Neural crest cell (in vitro differentiated cells): ENCODE measurements at places on chromosomes 1 and 21. TPM values are rescaled to one million over a fixed set of nuclear protein-coding genes. Genes with fewer than 3 reads are reported as not detected.
A peak's percentile ranks its signal among the peaks of the same experiment; 100 is the strongest.

Gene NOS1AP
- 7.0 and 7.1 TPM in 2 replicates for total RNA-seq

Gene THEM5
- not detected in 2 replicates for total RNA-seq

Gene COL24A1
- 0.20 and 0.35 TPM in 2 replicates for total RNA-seq

DNA sequence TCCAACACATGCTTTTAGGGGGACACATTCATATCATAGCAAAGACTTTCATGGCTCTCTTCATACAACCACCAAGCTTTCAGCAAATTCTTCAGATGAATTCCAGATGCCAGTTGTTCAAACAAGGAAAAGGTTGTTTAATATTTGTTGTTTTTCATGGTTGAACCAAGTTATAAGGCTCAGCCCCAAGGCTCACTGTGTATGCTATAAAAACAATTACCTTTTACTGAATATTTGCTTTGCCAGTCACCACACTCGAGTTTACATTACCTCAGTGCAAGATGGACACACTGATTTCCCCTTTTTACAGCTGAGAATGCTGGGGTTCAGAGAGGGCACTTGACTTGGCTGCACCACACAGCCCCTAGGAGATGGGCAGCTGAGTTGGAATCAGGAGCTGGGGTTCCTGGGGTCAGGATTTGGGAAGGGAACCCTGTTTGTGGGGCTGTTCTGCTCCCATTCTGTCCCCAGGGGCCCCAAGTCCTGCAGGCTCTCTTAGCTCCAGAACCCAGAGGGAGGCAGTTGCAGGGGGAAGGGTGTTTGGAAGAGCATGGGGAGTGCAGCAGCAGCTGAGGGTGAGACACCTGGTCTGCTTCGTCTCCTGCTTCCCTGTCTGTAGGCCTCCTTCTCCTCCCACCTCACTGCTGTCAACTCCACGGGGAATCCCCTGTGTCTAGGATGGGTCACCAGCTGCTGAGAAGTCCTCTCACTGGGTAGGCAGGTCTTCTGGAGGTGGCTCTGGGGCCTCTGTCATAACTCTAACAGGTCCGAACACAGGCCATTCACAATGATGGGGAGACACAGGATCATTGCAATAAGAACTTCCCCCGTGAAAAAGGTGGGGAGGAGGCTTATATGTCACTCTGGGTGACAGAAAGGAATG lies 12.8 kb upstream of the TMPRSS2 start:
- no peak for DNase-seq

DNA sequence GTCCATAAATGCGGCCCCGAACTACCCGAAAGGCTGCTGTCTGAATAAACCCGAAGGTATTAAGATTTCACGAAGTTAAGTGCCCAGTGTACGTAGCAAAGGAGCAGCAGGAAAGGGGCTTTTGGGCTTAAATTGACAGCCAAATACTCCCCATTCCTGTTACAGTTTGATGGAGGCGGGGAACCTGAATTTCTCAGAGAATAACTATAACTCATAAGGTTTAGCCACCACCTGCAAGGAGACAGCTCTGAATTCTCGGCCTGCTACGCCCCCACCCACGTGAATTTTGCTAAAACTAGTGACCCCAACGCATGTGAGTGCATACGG lies 5.2 kb downstream of the GFI1 start:
- no peak for DNase-seq

- DNase-seq, result no peak
These were observed 26.0 kb downstream of the SETD4 start for GRCh38 chr21:36034211-36034913.

- DNase-seq, result no peak
These were observed 9.9 kb upstream of the CLSTN1 start for GRCh38 chr1:9833632-9834031.

Gene S100A14
- total RNA-seq, result not detected in 2 replicates

- DNase-seq, result no peak
These were observed 179.2 kb downstream of the ATP6V1G3 start for GRCh38 chr1:198361237-198361767.

Gene C4BPA
- total RNA-seq, result not detected in 2 replicates

- peak; percentile 60 for DNase-seq
These were observed 31.5 kb downstream of the OLIG1 start for GRCh38 chr21:33101300-33101911.

Gene BRINP2
- 1.3 and 1.4 TPM in 2 replicates for total RNA-seq

- no peak for DNase-seq
These were observed 5.0 kb downstream of the PRELP start for GRCh38 chr1:203480525-203481084.

GRCh38 chr1:75174031-75174760 lies 40.0 kb downstream of the LHX8 start:
- no peak for DNase-seq

GRCh38 chr1:151993734-151994496 lies at the start of gene S100A10:
Gene S100A10, minus strand, starts transcription at chr1:151993859. Its CDS starts 7,629 bp downstream, at chr1:151986230.
- DNase-seq, result peak; percentile 40

- DNase-seq, result no peak
These were observed 66.2 kb upstream of the WDR26 start for GRCh38 chr1:224500796-224501195.

DNA sequence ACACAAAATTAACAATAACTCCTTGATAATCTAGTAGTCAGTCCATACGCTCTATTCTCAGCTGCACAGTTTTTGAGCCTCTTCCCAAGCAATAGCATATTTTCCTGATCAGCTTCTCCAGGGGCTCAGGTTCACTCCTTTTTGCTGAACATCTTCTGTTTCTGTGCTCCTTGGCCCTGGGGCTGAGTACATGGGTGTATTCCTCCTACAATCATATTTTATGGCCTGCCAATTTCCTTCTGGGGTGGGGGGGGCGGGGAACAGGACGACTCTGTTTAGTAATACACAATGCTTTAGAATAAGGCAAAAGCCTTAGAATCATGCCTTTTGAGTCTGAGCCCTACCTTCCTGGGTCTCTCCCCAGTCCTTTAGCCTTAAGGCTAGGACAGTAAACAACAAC lies 8.5 kb downstream of the CLDN19 start:
- DNase-seq, result no peak

DNA sequence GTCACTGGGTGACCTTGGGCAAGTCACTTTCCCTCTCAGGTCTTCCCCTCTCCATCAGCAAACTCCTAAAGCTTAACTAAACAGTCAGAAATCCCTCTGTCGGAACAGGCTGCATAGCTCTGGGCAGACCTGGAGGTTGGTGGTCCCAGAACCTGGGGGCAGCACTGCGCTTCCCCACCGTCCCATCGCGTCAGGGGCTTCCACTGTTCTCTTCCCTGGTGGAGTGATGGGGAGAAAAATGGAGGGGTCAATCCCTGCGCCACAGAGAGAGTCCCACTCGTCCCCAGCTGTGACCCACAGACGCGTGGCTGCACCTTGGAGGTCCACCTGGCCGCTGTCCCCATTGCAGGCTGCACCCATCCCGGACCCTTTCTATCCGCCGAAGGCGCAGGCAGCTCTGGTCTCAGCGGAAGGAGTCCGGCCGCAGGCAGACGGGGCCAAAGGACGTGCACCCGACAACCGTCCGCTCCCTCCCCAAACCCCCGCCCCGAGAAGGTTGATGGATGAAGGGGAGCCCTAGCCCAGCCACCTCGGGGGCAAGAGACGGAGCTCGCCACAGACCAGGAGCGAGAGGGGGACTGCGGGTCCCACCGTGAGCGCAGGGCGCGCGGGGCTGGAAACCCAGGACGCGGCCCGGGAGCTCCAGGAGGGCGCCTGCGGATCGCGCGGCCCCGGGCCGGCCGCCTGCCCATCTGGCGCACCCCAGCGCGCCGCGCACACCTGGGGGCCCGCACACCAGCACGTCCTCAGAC lies 588 bp upstream of the WNT3A start:
- no peak for DNase-seq

- DNase-seq, result peak; percentile 89
These were observed 17.2 kb downstream of the SYT2 start for GRCh38 chr1:202692959-202693555.

- DNase-seq, result no peak
These were observed 115.8 kb downstream of the VPS13D start for GRCh38 chr1:12345350-12346217.

GRCh38 chr1:21175670-21176581 lies 771 bp downstream of the EIF4G3 start:
- peak; percentile 23 for DNase-seq

Gene LGALS8
- 23.3 and 29.9 TPM in 2 replicates for total RNA-seq

Gene TCHH
- total RNA-seq, result not detected in 2 replicates

Gene TRABD2B
- total RNA-seq, result 0.41 and 0.49 TPM in 2 replicates

DNA sequence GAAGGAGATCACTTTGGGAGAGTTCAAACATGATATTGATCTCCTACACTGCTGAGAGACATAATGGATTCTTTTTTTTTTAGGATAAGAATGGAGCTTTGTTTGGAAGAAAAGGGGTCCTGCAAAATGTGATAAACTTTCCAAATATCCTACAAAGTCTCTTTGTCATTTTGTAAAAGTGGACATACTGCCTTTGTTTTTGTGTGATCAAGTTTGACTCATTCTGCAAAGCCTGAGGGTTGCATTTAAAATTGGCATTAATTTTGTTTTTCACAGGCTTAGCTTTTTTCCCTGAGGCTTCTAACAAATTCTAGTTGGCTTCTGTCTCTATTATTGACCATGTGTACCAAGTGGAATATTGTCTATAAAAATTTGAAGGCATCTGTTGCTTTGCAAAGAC lies 113.2 kb downstream of the AK5 start:
- no peak for DNase-seq

- DNase-seq, result peak; percentile 51
These were observed 119.6 kb downstream of the ADGRL2 start for GRCh38 chr1:81920245-81920740.

GRCh38 chr1:94666797-94667196 lies 125.2 kb upstream of the F3 start:
- no peak for DNase-seq

DNA sequence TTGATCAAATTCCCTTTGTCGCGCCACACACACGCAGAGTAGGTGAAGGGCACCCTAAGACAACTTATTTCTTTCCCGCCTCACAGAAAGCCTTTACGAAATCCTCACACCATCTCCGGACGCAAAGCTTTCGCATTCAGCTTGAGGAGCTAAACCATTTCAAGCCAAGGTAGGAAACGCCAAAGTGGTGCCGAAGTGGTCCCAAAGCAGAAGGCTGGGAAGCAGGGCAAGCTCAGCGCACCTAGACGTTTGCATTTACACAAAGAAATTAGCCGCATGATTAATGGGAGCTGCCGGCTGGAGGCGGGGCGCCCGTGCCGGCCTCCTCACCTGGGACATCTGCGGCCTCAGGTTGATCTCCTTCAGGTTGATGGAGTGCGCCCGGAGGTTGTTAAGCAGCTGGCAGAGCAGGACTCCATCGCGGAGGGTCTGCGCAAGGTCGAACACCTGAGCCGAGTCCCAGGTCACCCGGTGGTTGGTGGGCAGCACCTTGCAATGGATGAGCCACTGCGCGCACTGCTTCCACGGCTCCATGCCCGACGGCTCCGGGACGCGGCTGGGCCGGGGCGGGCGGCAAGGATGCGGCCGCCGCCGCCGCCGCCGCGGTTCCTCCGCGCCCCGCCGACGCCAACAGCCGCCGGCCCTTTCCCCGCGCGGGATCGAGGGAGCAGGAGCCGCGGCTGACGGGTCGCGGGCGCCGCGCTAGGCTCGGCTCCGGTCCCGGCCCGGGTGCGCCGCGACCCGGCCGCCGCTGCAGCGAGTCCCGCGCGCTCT lies 457 bp downstream of the VAV3 start:
- no peak for DNase-seq

GRCh38 chr1:3907031-3907534 lies 7.0 kb upstream of the C1orf174 start:
- no peak for DNase-seq

Gene ZSWIM5
- total RNA-seq, result 13.1 and 13.2 TPM in 2 replicates

Gene SELL
- total RNA-seq, result not detected in 2 replicates

- DNase-seq, result no peak
These were observed 107.3 kb downstream of the UCHL5 start for GRCh38 chr1:192951691-192952460.

Gene SIM2
- total RNA-seq, result not detected in 2 replicates

DNA sequence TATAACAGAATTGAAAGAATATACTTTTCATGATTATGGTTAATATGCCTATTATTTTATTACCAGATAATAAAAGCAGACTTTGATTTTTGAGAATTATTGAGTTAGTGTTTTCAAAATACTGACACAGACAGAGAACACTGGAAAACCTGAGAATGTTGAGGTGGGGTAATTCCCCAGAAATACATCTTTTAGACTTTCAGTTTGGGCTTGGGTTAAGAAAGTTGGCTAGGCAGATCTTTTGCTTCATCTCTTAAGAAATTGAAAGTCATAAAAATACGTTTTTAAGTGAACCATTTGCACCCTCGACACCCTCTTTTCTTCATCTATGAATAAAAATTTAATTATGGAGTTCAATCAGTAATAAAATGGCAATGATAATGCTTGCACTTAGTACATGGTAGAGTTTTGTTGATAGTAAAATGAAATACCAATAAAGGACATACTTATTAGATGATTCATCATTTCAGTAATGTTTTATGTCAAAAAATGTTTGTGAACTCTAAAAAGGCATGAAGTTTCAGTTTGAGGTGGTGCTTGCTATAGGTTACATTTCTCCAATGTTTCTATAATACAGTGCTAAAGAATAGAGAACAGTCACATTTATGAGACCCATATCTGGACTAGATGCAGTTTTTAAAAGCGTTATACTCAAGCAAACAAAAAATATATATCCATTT lies 1.9 kb upstream of the SAMSN1 start:
- DNase-seq, result no peak

DNA sequence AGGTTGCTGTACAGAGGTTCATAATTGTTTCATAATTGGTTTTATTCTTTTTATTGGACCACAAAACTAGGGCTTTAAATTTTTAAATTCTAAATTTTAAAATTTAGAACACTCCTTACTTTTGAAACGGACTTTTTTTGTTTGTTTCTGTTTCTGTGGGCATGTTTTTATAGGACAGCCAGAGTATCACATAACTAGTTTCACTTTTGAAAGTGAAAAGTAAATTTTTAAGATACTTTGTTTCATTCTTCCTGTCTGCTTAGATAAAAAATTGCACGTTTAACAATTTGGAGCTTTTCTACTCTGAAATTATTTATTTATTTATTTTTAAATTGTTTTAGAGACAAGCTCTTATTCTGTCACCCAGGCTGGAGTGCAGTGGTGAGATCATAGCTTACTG lies 29.7 kb downstream of the MDM4 start:
- DNase-seq, result no peak

Gene FAM78B
- total RNA-seq, result 1.2 and 1.5 TPM in 2 replicates

DNA sequence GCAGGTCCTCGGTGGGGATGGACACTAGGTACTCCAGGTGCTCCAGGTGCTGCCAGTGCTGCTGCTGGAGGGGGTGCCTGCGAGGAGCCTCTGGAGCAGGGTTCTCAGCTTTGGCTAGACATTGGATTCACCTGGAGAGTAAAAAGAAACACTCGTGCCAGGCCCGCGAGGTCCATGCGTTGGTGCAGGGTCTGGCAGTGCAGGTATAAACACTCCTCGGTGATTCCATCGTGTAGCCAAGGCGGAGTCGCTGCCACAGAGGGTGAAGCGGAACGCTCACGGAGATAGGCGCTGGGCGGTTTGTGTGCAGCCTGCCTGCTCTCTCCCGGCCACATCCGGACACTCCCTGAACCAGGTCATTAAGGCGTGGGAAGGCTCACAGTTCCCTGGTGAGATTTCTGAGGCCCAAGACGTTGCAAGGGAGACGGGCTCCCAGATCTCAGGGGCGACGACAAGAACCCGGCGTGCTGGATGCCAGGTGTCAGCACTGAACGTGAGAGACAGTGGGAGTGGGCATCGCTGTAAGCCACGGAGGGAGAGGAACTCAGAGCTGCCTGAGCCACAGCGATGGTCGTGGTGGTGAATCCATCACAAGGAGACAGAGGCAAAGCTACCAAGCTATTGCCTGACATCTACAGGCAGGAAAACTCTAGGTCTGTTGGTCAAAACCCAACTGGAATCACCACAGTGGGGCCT lies 17.2 kb upstream of the SUMO3 start:
- DNase-seq, result no peak

Gene GJB3
- total RNA-seq, result not detected in 2 replicates

Gene CCDC17
- total RNA-seq, result 1.9 and 2.4 TPM in 2 replicates
